ENCODE measurements at places on chromosomes 12 and 14.
A peak's percentile ranks its signal among the peaks of the same experiment; 100 is the strongest.

DNA sequence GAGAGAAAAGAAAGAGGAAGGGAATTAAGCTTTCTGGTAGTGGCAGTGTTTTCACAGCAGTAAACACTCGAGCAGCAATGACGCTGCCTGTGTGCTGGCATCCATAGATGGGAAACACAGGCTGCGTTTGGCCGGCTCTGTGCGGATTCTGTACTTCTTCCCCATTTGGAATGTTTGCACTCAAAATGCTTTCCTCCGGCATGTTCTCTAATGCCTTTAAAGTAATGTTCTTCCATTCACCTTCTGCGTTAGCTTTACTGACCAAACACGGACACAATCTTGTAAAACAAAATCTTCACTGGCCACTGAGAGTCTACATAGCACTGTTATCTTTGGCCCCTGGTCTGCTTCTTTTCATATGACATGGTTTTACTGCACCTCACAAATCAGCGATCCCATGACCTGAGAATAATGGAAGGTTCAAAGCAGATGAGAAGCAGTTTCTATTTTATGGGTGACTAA, 31.4 kb downstream of the DCP1B start:
- no peak for DNase-seq

- no peak for DNase-seq
Measured at GRCh38 chr12:96882862-96883261, 24.2 kb upstream of the NEDD1 start.

- DNase-seq, result no peak
Measured at GRCh38 chr14:91511043-91511383, 903 bp upstream of the PPP4R3A start.

DNA sequence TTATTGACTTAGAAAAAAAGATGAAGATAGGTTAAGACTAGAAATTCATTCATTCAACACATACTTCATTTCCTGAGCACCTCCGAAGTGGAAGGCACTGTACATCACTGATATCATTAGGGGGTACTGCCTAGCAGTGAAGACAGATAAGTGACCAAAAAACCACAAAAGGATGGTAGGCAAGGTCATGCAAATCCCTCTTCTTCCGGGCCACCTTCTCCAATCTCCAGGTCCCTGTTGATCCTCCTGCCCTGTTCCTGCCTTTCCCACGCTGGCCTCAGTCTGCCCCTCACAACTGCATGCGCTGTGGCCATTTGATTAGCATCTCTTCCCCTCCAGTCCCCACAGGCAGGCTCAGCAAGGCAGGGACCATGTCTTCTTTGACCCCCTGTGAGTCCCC, 60.8 kb downstream of the SETD3 start:
- no peak for DNase-seq

DNA sequence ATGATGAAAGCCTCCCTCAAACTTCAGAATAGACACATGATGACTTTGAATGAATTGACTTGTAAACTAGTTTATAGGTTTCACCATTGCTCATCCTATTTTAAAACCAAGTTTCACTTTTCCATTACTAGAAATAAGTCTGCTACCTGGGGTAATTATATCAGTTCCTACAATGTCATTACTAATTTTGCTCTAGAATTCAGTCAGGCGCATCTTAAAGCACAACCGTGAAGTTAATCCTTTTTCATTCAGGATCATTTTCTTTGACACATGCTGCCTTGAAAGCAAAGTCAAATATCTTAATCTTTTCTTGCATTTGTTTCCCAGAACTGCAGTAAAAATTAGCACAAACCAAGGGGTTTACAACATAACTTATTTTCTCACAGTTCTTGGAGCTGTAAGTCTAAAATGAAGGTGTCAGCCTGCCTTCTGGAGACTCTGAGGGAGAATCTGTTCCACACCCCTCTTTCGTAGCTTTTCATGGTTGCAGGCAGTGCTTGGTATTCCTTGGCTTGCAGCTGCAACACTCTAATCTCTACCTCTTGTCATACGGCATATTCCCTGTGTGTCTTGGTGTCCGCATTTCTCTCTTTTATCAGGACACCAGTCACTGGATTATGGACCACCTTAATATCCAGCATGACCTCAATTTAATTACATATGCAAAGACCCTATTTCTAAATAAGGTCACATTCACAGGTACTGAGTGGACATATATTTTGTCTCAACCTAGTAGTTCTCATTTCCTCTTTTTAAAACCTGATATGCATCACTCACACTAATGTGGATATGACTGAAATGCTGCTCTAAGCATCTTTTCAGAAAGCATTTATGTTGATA, 114.3 kb upstream of the PDZRN4 start:
- DNase-seq, result no peak

DNA sequence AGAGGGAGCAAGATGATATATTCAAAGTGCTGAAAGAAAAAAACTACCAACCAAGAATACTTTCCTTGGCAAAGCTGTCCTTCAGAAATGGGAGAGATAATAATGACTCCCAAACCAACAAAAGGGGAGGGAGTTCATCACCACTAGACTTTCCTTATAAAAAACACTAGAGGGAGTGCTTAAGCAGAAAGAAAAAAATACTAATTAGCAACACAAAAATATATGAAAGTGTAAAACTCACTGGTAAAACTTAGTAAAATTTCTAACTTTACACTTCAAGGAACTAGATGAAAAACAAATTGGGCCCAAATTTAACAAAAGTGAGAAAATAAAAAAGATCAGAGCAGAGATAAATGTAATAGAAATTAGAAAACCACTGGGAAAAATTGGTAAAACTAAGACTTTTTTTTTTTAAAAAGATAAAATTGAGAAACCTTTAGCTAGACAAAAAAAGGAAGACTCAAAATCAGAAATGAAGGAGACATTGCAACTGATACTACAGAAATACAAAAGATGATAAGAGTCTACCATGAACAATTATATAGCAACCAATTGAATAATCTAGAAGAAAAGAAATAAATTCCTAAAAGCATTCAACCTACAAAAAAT, 60.4 kb upstream of the FAR2 start:
- DNase-seq, result no peak

GRCh38 chr12:130461839-130462557, 124.3 kb downstream of the PIWIL1 start:
- DNase-seq, result no peak

GRCh38 chr14:25406818-25407217, 356.9 kb upstream of the STXBP6 start:
- DNase-seq, result peak; percentile 0

- DNase-seq, result no peak
Measured at GRCh38 chr14:58813745-58814144, 176.0 kb downstream of the DACT1 start.

- DNase-seq, result no peak
Measured at GRCh38 chr14:96917442-96917963, 120.3 kb downstream of the VRK1 start.

DNA sequence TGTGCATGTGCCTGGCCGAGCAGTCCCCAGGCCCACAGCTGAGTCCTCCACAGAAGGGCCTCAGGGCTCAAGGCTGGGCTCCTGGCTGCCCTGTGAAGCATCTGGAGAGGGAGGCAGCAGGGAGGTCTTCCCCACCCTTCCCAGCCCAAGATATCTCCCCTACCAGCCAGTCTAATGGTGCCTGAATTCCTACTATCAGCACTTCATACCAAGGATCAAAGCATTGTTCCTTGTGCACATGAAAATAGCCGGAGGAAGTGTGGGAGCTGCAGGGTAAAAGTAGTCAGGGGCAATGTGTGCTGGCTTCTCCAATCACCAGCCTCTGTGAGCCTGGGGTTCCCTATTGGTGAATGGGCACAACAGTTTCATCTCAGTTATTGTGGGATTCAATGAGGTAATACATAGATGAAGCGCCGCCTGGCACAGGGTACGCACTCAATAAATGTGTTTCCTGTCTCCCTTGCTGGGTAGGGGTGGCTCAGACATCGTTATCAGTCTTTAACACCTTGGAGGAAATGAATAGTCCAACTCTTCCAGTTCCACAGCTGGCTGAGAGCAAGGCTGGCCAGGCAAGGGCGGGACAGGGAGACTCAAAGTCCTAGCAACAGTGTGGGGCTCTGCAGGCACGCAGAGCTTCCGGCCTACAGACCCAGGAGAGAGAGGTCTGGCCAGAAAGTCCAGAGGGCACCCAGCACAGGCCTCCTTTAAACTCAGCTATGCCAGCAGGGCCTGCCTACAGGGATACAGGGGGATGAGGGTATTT, 39.1 kb upstream of the PNMA1 start:
- DNase-seq, result no peak

- DNase-seq, result no peak
Measured at GRCh38 chr14:102046337-102047278, 40.2 kb downstream of the HSP90AA1 start.

DNA sequence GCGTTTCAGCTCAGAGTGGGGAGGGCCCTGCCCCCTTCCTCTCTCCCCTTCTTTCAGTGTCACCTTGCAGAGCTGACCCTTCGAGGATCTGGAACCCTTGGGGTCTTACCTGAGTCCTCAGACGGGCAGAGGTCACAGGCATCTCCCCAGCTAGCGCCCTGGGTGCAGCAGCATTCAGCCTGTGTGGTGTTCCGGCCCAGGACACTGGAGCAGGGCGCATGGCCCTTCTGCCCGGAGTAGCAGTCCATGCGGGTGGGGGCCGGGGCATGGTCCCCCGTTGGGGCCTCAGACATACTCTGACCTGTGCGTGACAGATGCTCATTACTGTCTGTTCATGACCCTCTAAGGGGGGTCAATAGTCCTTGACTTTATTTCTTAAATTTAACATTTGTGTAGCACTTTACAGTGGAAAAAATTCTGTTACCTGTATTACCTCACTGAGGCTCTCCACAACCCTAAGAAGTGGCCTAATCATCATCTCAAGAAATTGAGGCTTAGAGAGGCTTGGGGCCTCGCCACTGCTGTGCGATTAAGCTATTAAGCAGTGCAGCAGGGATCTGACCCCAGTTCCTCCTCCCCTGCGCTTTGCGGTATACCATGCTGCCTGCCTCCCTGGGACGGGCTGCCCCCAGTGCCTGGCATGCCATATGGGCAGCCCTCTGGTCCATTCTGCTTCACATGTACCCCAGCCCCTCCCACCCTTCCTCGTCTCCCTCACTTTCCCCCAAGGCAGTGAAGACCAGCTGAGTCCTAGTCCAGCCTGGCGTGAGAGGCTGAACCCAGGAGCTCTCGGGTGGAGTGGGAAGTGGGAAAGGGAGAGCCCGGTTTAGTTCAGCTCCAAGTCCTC, 11.5 kb downstream of the ISCA2 start:
- no peak for DNase-seq

GRCh38 chr12:78088391-78088832, 257.7 kb downstream of the NAV3 start:
- DNase-seq, result no peak

- peak; percentile 64 for DNase-seq
Measured at GRCh38 chr14:75049731-75050201, 1.5 kb downstream of the MLH3 start.

DNA sequence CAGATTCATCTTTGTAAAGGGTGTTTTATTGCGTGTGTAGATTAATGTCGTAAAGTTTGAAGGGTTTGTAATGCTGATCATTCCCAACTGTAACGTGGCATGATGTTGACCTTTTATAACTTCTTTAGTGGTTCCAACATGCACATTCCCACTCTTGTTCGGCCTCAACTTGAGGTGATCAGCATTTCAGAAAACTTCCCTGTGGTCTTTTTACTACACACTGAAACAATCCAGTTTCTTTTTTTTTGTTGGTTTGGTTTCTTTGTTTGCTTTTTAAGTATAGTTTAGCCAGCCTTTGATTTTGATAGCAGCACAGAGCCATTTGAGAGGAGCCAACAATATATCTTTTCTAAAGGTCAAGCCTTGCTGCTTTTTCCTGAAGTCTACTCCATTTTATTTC, 22.8 kb downstream of the UTP20 start:
- no peak for DNase-seq

DNA sequence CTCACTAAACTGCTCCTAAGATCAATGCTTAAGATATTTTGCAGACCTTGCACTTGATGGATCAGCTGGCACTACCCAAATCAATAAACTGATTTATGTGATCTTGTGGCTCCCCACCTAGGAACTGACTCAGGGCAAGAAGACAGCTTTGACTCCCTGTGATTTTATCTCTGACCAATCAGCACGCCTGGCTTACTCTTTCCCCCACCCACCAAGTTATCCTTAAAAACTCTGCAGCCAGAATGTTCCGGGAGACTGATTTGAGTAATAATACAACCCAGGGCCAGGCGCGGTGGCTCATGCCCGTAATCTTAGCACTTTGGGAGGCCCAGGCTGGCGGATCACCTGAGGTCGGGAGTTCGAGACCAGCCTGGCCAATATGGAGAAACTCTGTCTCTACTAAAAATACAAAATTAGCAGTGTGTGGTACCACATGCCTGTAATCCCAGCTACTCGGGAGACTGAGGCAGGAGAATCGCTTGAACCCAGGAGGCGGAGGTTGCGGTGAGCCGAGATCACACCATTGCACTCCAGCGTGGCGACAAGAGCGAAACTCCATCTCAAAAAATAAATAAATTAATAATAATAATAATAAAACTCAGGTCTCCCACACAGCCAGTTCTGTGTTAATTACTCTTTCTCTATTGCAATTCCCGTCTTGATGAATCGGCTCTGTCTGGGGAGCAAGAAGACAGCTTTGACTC, 12.0 kb downstream of the MORN3 start:
- DNase-seq, result no peak

GRCh38 chr12:123928897-123929296, 43.7 kb downstream of the CCDC92 start:
- DNase-seq, result no peak

DNA sequence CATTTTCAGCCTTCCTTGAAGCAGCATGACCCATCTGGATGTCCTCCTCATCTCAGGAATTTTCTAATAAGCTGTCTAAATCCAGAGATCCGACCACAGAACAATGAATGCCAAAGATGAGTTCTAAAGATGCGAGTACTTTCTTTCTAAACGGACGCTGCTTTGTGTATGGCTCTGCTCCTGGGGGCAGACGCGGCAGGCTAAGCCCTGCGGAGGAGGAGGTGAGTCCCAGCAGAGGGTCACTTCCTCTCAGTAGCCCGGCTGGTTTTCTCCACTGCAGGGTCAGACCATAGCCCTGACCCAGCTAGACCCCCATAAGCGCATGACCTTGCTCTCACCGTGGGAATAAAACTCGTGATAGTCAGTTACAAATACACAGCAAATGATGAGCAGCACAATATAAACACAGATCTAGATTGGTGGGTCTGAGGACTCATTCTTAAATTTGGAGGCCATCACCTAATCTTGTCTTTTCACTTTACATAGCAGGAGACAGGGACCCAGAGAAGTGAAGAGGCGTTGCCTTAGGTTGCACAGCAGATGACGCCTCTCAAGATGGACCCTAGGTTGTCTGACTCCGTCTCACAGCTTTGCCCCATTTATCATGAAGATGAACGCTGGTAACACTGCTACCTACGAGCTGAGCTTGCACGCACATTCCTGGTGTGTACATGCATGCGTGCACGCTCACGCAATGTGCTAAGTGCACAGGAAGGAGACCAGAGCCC, 16.6 kb downstream of the SSH1 start:
- no peak for DNase-seq

DNA sequence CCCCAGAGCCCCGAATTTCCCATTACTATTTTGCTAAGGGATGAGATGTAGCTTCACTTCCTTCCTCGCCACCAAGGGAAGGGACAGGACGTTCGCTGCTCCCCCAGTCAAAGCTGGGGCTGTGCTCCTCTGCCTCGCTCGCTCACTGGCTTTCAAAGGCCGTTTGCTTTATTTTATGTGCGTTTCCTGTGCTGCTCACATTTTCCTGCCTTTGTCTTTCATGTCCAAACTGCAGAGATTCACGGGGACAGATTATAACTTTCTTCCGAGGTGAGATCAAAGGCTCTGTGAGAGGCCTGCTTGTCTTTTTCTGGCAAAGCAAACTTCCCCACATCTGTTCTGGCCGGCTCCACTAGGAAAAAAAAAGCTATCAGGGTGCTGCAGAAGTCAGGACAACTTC, 76.0 kb upstream of the FZD10 start:
- DNase-seq, result no peak

GRCh38 chr12:104137001-104137901, 759 bp downstream of the NFYB start:
- no peak for DNase-seq
